ENCODE measurements at places on chromosomes 6 and 20. TPM values are rescaled to one million over a fixed set of nuclear protein-coding genes. Genes with fewer than 3 reads are reported as not detected.

NKX2-2 gene
- not detected for total RNA-seq

PROKR2 gene
- total RNA-seq, result not detected

CST2 gene
- total RNA-seq, result not detected

CLDN20 gene
- total RNA-seq, result not detected

MYCT1 gene
- total RNA-seq, result 25.1 TPM

FAM162B gene
- total RNA-seq, result 12.0 TPM

- DNase-seq, result no peak
Measured at GRCh38 chr6:124640432-124640831, 321.8 kb upstream of the RNF217 start.

GRCh38 chr6:89026151-89026550, 54.4 kb upstream of the PNRC1 start:
- DNase-seq, result no peak

GRCh38 chr6:6837541-6838080, 249.1 kb downstream of the LY86 start:
- DNase-seq, result no peak

- no peak for DNase-seq
Measured at GRCh38 chr20:41181567-41181966, 44.2 kb downstream of the PLCG1 start.

DNA sequence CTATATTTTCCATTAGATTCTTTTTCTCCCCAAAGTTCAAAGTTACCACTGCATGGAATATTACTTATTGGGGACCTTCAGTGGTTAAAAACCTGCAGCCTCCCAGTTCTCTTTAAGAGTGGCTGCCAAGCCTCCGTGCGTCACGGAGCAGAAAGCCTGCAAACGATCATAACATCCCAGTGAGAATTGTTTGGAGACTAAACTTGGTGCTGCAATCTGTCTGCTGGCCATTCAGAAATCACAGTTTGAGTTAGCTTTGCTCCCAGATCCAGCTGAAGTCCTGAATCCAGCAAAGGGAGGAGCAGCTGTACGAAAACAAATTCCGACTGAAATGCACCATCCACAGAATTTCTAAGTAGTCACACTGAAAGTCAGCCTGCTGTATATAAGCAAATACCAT, 213.5 kb upstream of the PDE10A start:
- DNase-seq, result no peak

DNA sequence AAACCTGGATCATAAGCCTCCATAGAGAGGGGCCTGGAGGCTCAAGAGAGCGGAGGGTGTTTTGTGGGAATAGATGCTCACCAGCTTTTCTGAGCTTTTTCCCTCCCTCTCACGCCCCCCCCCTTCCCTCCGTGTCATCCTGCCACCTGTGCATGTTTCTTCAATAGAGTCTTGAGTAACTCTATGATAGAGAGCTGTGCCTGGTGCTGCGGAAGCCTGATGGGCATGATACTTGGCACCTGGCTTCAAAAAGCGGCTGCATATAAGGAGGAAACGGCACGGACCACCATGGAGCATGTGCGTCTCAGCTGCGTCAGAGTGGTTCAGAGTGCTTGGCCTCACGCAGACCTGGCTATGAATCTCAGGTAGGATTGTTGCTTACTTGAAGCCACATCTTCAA, 198.9 kb downstream of the CDH4 start:
- no peak for DNase-seq

Measured in urinary bladder (tissue), 4 donors.